ENCODE measurements at places on chromosomes 6 and 20.

- DNase-seq: no peak
These were observed 10.7 kb upstream of the PRR18 start for GRCh38 chr6:166318649-166319600.

DNA sequence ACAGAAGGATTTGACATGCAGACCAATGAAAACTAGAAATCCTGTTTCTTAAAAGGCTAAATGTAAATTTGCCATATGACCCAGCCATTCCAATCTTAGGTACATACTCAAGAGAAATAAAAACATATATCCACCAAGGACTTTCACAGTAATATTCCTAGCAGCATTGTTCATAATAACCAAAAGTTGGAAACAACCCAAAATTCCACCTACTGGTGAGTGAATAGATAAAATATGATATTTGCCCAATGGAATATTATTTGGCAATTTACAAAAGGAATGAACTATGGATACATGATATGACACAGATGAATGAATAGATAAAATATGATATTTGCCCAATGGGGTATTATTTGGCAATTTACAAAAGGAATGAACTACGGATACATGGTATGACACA is 22.7 kb downstream of the MTCL3 start:
- DNase-seq: no peak

GRCh38 chr20:24823176-24823784 is 125.8 kb upstream of the CST7 start:
- no peak for DNase-seq

DNA sequence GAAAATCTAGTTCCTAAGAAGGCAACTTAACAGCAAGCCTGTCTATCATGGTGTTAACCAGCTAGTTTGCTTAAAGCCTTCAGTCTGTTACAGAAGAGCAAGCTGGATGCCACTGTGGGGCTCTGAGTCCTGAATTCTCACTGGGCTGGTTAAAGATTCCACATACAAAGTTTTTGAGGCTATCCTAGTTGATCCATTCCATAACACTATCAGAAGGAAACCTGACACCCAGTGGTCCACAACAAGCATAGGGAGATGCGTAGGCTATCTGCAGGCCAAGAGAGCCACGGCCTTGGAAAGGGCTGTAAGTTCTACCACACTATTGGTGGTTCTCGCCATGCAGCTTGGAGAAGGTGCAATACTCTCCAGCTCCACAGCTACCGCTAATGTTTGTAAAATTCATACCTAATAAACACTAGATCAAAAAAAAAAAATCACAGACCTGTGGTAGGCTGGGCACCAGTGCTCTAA is 420 bp upstream of the MCCD1 start:
- peak; percentile 16 for DNase-seq

- DNase-seq: no peak
These were observed 173.8 kb downstream of the GJA1 start for GRCh38 chr6:121609281-121609680.

DNA sequence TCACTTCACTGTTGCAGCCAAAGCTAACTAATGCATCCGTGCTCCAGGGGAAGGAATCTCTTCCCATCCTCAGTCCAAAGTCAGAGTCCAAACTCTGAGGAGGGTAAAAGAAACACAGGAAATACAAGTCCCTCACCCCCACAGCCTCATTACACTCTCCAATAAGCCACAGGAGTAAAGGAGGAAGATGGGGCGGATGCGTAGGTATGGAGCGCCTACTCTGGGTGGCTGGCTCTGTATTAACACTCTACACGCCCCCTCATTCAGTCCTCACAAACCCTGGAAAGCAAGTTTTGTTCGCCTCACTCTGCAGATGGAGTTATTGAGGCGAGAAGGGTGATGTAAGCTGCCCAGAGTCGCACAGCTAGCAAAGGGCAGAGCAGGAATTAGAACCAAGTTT is 242.9 kb downstream of the NRN1 start:
- no peak for DNase-seq

DNA sequence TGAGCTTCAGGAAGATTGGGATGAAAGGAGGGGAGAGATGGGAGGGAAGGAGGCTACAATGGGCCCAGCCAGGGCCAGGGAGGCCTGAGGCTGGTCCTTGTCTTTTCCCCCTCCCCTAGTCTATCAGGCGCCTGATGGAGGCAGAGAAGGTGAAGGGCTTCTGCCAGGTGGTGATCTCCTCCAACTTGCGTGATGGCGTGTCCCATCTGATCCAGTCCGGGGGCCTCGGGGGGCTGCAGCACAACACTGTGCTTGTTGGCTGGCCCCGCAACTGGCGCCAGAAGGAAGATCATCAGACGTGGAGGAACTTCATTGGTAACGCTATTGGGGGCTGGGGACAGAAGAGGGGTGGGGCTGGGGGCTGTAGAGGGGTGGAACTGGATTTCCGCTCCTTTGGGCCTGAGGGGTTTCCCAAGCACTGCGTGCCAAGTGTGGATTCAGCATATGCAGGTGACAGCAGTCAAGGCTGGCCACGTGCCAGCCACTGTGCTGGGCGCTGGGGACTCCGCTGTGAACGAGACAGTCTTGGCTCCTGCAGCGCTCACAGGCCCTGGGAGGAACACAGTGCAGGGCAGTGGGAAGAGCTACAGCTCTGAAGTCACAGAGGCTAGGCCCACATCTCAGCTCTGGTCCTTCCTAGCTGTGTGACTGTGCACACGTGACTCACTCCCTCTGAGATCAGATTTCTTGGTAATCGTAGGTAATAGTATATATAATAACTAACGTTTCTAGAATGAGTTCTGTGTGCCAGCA is 22.7 kb downstream of the SLC12A5 start:
- DNase-seq: no peak

DNA sequence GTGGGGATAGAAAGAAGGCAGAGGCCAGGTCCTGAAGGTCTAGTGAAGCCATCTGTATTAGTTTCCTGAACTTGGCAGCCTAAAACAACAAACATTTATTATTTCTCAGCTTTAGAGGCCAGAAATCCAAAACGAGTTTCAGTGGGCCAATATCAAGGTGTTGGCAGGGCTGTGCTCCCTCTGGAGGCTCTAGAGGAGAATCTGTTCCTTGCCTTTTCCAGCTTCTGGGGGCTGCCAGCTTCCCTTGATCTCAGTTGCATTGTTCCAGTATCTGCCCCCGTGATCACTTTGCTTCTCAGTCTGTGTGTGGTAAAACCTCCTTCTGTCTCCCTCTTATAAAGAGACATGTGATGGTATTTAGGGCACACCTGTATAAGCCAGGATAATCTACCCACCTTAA is 82.4 kb downstream of the MAFB start:
- no peak for DNase-seq

DNA sequence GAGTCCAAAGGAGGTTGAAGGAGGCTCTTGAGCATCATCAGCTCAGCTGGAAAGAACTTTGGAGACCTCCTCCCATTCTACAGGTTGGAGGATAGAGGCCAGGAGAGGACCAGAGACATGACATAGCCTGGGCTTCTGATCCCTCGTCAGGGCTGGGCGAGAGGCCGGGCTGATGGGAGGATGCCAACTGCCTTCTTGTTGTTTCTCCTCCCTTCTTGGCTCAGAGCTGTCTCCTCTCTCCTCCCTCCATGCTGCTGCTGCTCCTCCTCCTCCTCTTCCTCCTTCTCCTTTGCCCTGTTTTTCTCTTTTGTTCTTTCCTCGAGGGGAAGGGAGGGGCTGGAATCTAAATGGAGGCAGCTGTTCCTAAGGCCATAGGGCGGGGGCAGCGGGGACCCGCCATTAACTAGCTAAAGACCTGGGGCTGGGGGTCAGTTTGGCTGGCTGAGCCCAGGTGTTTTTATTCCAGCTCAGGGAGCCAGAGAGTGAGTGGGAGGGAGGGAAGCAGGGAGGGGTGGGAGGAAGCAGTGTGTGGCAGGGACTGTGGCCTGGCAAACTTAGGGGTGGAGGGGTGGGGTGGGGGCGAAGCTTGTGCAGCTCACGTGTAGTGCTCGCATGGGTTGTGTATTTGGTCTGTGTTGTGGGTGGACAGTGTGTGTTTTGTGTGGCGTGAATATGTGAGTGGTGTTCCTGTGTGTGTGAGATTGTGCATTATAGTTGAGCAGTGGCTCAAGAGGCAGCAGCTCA is 84.8 kb downstream of the CD40 start:
- DNase-seq: no peak

- DNase-seq: no peak
These were observed 67.8 kb downstream of the LY86 start for GRCh38 chr6:6656287-6656686.

DNA sequence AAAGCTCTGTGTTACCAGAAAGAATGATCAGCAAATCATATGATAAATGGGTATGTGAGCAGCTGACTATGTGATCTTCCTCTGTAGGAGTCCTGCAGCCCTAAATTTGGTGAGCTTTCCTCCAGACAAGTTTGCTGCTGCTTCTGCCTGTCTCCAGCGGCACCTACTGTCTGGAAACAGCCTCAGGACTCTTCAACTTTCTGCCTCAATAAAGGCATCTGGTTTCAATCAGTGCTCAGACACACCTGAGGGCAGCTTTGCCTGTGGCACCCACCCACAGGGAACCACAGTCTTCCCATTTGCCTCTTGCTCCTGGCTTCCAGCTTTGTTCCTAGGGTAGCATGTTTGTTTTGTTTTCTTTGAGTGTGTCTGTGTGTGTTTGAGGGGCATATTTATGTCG is 727.9 kb upstream of the MAN1A1 start:
- no peak for DNase-seq

DNA sequence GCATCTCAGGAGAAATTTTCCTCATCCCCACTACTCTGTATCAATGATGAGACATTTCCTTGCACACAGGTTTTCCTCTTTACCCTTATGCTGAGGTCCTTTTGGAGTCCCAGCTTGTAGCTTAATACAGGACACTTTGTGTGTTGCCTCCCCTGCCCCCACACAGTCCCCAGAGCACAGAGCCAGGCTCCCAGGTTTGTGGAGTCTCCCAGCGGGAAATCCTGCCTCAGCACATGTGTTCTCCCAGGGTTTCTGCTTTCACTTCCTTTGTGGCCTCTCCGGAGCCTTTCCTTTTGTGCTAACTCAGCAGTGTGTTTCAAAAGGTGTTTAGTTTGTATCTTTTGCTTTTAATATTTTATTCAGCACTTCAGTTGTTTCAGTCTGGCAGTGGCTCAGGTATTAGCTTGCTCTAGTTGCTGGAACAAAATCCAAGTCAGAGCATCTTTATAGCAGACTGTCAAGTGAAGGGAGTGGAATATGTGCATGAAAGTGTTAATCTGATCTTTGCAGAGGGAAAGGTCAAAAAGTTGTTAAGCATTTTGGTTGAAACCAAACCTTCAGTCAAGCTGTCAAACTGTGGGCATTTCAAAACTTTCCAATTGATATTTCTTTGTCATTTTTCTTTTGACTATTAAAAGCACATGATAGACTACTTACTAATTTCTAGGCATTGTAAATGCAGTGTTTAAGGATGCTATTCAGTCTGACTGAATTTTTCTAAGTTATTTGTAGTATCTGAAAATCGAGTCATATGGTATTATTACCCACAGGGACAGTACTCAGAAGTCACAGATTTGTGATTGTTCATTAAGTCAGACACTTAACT is 8.6 kb downstream of the SNX9 start:
- peak; percentile 41 for DNase-seq

DNA sequence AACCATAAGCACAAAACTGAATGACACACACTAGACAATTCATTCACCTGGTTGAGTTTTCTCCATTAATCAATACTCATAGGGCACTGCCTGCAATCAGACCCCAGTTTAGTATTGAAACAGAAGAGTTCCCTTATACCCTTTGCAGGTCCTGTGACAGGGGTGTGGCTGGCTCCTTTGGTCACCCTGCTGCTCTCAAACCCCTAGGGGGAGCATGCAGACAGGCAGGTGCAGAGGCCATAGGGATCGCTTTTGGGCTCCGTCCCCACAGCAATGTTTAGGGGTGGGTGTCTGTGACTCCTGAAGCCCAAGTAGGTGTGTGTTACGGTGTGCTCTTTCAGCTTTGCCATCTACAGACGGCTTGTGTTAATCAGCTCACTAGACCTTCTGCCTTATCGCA is 210.4 kb downstream of the CENPW start:
- DNase-seq: no peak

- no peak for DNase-seq
These were observed 25.0 kb downstream of the POLR1C start for GRCh38 chr6:43541774-43542471.

GRCh38 chr6:134063121-134063965 is 10.9 kb upstream of the SLC2A12 start:
- DNase-seq: no peak

DNA sequence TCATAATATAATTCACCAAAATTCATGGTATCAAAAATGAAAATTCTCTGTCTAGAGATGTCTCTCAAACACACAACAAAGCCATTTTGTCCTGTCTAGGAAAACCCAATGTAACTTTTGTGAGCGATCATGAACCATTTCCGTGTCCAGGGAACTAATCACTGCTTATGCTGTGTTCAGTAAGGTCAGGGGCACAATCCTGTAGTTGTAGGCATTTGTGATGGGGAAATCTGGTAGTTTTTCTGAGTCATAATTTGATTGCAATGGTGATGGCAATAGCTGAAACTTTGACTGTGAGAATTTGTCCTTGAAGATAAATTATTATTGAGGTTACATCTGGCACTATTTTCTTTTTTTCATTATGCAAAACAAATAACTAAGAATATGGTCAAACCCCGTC is 21.0 kb upstream of the GCLC start:
- peak; percentile 42 for DNase-seq

DNA sequence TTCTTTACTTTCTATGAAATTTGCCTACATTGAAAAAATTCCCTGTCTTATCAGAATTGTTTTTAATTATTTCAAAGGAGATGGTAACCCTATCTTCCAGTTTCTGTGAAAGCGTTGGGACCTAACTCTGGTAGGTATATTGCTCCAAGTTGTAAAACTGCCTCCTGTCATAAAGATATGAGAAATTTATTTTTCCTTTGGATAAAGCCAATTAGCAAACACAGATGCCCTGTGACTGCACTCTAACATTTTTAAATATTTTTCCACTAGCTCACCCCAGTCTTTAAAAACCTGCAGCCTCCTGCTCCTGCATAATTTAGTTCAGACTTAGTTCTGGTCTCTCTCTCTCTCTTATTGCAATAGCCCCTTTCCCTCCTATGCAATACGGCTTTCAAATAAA is 39.0 kb upstream of the CRISP1 start:
- no peak for DNase-seq

DNA sequence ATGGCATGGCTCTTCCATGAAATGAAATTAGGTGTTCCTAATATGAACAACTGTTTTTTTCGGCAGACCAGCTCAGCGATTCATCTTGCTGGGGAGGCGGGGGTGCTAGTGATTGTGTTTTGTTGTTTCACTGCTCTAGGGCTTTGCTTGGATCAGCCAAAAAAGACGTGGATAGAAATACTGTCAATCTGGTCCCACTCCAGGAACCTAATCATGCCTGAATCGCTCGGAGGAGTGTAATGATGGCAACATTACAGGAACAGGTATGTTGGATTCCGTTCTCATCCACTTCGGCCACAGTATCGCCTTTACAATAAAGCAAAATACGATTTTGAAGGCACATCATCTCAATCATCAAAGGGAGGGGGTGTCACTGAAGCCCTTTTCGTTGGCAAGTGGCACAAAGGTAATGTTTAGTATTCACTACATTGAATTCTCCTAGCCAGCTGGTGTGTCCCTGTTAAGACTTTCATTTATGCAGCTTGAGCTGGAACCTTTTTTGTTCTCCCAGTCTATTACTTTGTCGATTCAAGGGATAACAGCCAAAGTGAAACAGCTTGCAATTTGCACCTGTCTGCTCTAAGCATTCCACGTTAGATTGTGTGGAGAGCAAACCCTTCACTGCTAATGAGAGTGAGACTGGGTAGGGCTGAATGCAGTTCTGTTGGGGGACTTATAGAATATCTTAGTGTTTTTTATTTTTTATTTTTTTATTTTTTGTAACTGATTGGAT is 477.7 kb downstream of the TFAP2A start:
- no peak for DNase-seq
